ENCODE measurements at places on chromosomes 6 and 20.

DNA sequence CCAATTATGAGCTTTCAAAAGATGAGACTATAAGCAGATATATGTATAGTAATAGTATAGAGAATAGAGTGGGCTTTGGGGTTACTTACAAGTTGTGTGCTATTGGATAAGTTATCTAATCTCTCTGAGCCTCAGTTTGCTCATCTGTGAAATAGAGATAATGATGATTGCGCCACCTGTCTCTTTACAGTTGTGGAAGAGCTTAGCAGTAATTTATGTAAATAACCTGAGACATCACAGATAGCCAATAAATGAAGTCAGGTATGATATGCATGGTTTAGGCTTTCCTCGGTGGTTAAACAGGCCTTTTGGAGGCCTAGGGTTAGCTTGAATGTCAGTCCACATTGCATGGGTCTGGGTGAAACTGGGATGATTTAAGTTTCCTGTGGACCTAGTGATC, 29.8 kb upstream of the SCUBE3 start:
- DNase-seq, result no peak

DNA sequence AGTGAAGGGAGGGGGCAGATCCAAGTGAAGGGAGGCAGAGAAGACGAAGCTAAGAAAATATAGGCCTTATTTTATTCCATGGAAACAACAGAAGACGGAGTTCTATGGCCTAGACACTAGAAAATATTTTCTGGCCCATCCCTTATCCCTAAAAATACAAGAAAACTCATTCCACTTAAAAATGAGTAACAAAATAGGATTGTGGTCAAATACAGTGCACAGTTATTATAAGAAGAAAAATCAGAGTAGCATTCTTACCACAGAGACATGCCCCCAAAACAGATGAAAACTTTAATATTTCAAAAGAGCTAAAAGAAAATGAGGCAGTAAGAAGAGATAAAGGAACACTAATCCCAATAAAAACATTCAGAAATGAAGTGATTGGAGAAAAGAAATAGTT, 202.9 kb downstream of the GMPR start:
- no peak for DNase-seq

- DNase-seq, result no peak
Observed at GRCh38 chr6:44650495-44650894, 263.0 kb downstream of the CDC5L start.

DNA sequence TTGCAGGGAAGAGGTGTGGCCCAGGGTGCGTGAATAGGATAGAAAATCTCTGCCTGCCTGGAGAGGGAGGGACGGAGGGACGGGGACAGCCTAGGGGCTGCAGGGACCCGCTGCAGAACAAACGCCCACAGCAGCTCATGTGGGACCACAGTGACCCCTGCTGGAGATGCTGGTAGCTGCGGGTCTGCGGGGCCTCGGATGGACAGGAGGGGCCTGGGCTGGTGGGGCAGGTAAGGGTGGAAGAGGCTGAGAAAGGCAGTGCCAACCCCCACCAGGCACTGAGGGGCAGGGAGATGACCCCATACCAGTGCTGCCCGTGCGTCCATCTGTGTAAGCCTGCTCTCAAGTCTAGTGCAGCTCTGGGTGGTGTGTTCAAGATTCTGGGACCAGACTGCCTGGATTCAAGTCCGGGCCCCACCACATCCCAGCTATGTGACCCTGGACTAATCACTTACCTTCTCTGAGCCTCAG, 39.4 kb downstream of the KIAA1755 start:
- DNase-seq, result peak; percentile 77

DNA sequence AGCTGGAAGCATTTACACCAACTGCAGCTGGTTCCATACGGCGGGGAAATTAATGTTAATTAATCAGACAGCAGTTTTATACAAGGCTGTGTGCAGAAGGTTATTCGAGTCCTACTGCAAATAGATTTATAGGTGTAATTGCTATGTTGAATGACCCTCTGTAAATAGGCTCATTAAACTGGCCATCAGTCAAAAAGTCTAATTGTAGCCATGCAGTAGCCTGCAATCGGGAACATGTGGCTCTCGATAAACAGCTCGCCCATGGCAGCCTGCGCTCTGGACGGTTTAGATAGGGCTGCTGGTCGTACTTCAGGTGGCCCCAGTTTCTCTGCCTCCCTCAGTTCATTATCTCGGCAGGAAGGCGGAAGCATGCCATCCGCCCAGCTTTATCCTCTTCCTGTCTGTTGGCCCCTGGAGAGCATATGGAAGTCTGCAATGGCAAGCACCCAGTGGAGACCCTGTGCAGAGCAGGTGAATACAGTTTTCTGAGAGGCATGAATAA, 143.2 kb downstream of the MBOAT1 start:
- DNase-seq, result no peak

DNA sequence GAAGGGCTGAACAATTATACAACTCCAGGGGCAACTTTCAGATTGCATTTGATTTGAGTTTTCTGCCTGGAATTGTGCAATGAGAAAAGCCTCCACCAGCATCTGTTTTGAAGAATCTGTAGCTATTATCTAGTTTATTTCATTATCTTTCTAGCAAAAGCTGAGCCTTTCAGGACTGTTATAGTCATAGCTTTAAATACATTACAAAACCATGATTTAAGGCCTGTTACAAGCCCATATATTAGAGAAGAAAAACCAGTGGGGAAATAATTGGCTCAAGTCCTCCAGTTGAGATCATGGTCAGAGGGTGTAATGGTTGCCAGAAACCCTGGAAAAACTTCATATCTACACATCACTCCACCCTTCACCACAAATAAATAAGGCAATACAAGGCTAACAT, 676.2 kb downstream of the HDGFL1 start:
- no peak for DNase-seq

DNA sequence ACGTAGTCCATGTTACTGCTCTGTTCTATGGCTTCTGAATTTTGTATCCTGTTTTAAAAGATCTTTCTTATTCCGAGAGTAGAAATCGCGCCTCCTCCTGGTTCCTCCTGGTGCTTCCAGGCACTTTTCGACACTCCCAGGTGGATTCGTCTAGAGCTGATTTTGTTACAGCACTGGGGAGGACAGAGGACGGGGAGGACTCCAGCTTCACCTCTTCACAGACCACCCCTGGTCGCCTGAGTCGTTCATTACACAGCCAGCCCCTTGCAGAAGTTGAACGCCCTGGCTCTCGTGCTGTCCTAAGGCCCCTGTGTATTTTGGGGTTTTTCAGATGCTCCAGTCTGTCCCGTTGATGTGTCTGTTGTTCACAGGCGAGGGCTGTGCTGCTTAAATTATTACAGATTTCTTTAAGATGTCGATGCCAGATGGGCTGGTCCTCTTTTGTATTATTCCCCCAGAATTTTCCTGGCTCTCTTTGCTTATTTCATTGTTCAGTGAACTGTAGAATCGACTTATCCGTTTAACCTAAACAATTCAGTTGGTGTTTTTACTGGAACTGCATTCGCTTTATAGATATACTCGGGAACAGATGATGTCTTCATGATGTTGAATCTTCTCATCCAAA, 30.5 kb downstream of the COL20A1 start:
- no peak for DNase-seq

- DNase-seq, result no peak
Observed at GRCh38 chr6:259901-260508, 32.3 kb upstream of the DUSP22 start.

- DNase-seq, result no peak
Observed at GRCh38 chr20:41716436-41716835, 98.3 kb upstream of the CHD6 start.

- DNase-seq, result no peak
Observed at GRCh38 chr6:13865141-13865540, 50.8 kb upstream of the MCUR1 start.

DNA sequence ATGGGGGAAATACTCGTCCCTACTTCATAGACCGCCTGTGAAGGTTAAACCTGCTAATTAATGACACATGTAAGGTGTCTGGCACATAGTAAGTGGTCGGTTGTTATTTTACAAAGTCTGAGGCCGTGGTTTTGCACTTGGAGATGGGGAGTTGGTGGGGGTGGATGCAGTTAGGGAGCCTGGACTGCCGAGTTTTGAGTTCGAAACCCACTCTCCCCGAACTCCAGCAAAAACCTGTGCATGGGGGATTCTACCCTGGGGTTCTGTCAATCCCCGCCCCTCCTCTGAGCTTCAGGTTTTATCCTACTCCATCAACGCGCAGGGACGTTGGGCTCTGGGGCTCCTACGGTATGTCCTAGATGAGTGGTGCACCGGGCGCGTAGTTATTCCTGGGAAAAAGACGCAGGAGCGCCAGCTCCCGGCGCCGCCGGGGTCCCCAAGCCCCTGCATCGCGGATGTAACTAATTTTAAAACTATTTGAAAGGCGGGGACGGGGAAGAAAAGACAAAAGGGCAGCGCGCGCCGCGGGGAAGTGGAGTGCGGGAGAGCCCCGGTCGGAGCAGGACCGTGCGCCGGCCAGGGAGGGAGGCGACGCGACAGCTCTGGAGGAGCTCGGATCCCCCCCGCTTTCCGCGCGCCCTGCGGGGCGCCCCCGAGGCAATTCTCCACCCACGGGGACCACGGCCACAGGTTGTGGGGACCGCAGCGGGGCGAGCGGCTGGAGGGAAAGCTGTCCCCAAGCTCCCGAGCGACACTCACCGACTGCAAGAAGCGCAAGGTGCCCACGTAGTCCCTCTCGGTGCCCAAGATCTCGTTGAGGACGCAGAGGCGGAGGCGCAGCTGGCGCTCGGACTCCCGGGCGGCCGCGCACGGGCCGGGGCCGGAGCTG, 672 bp downstream of the PREX1 start:
- peak; percentile 54 for DNase-seq

GRCh38 chr20:23071996-23072395, 14.1 kb downstream of the CD93 start:
- DNase-seq, result no peak
